Activated CD8-positive, alpha-beta memory T cell treated with anti-CD3 and anti-CD28 coated beads, Interleukin-2, amount 50 U/mL, for 48 hours (primary cell): ENCODE measurements at places on chromosomes 16 and 17.

DNA sequence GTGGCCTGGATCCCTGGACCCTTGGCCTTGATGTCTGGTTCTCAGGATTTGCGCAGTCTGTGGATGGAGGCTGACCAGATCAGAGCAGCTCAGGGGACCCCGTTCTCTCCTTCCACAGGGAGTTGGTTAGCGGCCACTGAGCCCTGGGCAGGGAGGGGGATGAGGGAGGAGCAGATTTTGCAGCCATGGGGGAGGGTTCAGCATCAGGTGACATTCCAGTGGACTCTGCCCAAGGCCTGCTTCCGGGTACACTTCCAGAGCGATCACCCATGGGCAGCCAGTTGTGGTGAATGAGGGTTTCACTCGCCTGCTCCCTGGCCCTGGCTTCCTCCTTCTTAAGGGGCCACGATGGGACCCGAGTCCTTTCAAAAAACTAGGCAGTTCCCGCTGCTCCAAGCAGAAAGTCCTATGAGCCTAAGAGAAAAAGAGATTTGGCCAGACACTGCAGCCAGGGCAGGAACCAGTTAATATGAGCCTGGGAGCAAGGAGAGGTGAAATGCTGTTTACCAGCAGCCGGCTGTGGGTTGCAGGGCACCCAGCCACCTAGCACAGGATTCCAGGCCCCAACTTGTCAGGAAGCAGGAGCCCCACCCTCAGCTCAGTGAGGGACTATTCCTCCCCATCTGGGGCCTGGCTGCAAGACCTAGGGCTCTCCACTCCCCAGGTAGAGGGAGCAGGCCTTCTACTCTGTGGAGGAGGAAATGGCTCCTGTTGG lies 4.7 kb upstream of the GPRC5C start:
- no peak for DNase-seq

GRCh38 chr17:4038076-4038475 lies 73.8 kb upstream of the ATP2A3 start:
- no peak for DNase-seq

DNA sequence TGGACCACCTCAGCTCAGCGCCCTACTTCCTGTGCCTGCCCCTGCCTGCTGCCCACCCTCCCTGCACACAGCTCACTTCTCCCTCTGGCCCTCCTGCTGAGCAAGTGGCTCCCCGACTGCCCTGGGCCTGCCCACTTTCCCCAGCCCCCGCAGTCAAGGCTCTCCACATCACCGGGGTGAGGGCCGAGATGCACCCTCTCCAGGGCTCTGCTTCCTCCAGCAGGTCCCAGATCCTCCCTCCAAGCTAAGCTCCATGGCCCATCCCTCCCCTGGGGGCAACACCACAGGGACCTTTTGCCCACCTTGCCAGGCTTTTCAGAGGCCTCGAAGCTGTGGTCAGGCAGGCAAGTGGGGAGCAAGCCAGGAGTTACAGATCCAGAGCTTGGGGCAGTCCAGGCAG lies 820.2 kb downstream of the KCNJ18 start:
- no peak for DNase-seq

GRCh38 chr16:50251375-50252081 lies 14.8 kb upstream of the ADCY7 start:
- no peak for DNase-seq

DNA sequence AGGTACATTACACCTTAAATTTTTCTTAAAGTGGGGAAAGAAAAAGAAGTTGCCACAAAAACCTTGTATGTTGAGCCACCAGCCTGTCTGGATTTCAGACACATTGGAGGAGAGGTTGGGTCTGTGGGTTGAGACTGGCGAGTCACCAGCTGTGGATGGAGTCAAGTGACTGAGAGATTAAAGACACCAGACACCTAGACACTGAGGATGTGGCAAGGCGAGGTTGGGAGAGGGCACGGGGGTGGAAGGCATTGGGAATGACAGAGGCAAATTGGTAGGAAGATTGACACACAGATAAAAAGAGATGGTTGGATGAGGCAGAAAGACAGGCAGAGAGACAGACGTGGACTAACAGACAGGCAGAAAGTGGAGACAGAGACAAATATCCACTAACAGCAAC lies 49.6 kb downstream of the KCNJ12 start:
- DNase-seq, result no peak

DNA sequence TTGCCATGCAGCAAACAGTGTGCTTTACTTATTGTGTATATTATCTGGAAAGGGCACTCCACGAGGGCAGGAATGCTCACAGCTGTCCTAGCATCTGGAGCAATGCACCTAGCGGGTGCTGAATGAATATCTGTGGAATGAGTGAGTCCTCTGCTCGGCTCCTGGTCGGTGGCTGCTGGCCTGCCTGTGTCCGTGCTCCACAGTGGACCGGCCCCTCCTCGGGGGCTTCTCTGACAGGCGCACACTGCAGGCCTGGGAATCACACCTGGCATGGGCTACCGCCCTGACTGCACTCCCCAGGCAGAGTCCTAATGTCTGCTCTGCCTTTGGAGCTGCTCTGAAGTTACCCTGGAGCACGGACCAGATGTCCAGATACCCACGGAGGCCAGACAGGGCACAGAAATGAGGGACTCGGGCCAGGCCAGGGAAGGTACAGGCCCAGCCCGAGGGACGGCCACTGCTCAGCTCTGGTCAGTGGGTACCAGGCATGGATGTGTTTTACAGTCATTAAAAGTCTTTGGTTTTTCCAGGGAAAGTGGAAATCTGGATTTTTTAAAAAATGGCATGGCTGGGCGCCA lies 21.1 kb upstream of the AKTIP start:
- DNase-seq, result no peak

DNA sequence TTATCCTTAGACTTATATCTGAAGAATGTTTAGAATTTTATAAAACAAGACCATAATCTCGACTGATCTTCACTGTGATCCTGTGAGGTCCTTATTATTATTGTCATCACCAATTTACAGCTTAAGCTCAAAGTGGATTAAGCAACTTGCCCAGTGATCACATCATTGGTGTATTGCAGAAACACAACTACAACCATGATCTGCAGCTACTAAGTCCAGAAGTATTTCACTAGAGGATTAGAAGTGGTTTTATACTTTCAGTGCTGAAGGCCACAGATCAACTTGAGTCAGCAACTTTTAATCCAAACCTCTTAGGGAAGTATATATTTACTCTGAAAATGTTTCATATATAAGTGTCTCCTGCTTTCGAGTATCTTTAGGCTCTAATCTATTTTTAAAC lies 624.3 kb upstream of the SOX9 start:
- no peak for DNase-seq

GRCh38 chr16:8892101-8892575 lies 10.0 kb downstream of the LITAFD start:
- no peak for DNase-seq

- no peak for DNase-seq
These were observed 132.1 kb downstream of the KCNJ12 start for GRCh38 chr17:21508211-21508610.

- no peak for DNase-seq
These were observed 221.4 kb downstream of the MAF start for GRCh38 chr16:79379095-79379494.

DNA sequence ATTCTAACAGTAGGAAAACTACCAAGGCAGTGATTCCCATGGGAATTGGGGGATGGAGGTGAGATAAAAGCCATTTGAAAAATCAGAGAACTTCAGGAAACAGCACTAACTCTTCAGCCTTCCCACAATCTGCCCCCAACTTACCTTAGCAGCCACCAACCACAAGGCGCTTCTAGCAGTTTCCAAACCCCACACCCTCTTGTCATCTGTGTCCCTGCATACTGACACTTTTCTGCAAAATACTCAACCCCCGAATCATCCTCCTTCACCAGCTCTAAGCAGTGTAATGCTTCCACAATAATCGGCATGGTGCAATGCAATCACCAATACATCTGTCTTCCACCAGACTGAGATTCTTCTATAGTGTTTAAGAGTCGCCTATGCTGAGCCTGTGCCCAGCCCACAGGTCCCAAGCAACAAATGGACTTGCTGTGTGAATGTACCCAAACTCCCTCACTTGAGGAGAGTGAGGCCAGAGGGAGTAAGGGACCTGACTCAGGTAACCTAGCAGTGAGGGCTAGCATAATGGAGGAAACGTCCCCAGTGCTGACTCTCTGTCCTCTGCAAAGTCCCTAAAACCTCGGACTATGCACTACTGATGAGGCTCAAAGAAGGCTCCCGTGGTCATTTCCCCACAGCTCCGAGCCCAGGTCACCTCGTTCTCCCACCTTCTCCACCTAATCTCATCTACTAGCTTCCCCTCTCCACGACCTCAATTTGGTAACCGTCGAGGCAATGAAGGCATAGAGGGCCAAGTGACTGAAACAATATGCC lies 943 bp downstream of the DYNC1LI2 start:
- DNase-seq, result no peak
